ENCODE measurements at places on chromosomes 6 and 20. TPM values are rescaled to one million over a fixed set of nuclear protein-coding genes. Genes with fewer than 3 reads are reported as not detected.

DNA sequence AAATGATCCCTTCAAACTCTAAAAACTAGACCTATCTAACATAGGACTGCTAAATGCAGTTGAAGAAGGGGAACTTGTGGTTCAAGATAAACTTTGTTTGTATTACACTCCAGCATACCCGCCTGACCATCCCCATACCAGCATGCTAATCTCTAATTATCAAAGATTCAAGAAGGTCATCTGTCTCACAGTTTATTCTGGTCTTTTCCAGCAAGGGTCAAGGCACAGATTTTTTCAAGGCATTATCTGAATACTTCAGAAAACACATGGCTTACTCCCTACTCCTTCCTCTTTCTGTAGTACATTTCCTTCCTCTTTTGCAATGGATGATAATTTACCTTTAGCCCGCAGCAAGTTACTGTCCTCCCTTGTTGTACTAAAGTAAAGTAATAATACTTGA is 174.1 kb downstream of the PKHD1 start:
- H3K4me3 ChIP-seq, result no peak overlapping the region
- no peak overlapping the region for H3K27ac ChIP-seq
- no peak for DNase-seq
- no peaks in the 10 kb centered on the region for H3K4me1 ChIP-seq
- H3K27me3 ChIP-seq, result no peaks in the 10 kb centered on the region

- no peak for DNase-seq
- peak overlapping the region; percentile 86 for H3K27ac ChIP-seq
- peaks cover 44% of the 10 kb centered on the region for H3K4me1 ChIP-seq
- peaks cover 27% of the 10 kb centered on the region for H3K36me3 ChIP-seq
- H3K4me3 ChIP-seq, result peak overlapping the region; percentile 91
Measured at GRCh38 chr20:63980317-63980805, 571 bp upstream of the PRPF6 start.

DNA sequence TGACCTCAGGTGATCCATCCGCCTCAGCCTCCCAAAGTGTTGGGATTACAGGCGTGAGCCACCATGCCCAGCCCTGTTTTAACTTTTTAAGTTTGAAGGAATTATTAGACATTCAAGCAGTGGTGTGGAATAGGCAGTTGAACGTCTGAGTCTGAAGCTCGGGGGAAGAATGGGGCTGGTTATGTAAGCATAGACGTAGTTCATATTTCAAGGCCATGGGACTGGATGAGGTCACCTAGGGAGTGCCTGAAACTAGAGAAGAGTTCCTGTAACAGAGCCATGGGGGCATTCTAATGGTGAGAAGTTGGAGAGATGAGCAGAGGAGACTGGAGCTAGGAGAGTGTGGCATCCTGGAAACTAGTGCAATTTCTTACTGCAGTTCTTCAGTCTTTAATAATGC is 6.4 kb downstream of the CDKAL1 start:
- no peaks in the 10 kb centered on the region for H3K27me3 ChIP-seq
- H3K4me3 ChIP-seq, result no peak overlapping the region
- no peak overlapping the region for H3K27ac ChIP-seq
- DNase-seq, result no peak
- H3K36me3 ChIP-seq, result peaks cover 29% of the 10 kb centered on the region

DNA sequence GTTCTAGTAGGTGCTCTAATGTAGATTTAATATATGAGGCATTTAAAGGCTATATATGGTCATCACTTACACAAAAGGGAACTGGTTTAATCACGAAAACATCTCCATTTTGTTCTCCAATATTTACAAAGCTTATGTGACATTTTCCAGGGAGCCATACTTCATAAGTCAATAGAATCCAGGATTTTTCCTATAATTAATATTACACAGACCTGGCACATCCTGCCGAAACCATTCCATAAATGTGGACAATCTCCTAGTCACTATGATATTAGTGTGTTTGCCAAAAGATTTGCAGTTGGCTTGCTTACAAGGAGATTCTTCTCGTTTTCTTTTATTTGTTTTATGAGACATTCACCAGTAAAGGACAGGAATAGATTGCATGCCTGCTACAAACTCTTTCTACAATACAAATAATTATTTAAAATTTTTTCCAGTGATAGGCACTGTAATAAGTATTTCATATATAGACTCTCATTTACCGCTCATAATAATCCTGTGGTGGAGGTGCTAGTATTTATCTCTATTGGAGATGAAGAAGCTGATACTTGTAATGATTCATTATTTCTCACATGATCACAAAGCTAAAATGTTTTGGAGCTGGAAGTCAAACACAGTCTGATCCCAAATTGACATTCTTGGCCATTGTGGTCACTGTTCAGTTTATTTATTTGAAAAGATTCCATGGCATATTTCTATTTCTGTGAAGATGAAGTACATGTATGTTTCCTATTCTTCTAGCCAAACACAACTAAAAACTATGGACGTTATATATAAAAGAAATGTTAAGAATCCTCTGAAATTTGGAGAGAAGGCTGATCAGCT is 597.0 kb downstream of the HTR1B start:
- no peaks in the 10 kb centered on the region for H3K4me1 ChIP-seq
- H3K4me3 ChIP-seq, result no peak overlapping the region
- no peak for DNase-seq
- no peak overlapping the region for H3K27ac ChIP-seq
- H3K36me3 ChIP-seq, result no peaks in the 10 kb centered on the region

DNA sequence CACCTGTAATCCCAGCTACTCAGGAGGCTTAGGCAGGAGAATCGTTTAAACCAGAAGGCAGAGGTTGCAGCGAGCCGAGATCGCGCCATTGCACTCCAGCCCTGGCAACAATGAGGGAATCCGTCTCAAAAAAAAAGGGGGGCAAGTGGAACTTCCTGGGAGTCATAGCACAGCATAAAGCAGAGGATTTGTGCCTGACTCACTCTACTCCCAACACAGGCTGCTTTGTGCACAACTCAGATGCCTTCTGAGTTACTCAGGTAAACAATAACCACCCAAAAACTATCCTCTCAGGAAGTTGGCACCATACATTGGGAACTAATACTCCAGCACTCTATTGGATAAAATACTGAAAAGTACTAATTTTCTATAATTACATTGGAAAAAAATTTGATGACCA is 2.5 kb upstream of the TMEM244 start:
- no peak overlapping the region for H3K4me3 ChIP-seq
- no peak for DNase-seq
- H3K36me3 ChIP-seq, result no peaks in the 10 kb centered on the region
- H3K4me1 ChIP-seq, result no peaks in the 10 kb centered on the region

The GCNT2 gene
- total RNA-seq, result 32.2 TPM

The IL17F gene
- total RNA-seq, result not detected

The DPM1 gene
- total RNA-seq, result 31.2 TPM
